ENCODE measurements at places on chromosomes 4 and X. TPM values are rescaled to one million over a fixed set of nuclear protein-coding genes. Genes with fewer than 3 reads are reported as not detected.

DNA sequence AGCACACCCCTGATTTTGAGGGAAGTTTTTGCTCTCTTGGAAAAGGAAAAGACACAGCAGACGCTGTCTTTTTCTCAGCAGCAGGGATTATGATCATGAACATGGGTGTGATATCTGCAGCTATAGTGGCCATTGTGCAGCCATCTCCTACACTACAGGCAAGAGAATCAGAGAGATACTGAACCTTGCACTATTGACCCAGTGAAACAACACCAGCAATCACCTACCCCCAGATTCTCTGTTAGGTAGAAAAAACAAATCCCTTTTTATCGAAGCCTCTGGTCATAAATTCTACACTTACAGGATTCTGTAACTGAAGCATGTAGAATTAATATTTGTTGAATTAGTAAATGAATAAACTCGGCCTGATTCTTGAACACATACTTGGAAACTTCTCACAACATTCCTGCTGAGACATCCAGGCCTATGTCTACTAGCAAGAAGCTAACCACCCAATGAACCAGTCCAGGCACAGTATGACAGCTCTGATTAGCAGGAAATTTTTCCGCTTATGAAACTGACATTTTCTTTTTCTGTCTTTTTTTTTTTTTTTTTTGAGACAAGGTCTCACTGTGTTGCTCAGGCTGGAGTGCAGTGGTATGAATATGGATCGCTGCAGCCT lies 5.0 kb upstream of the AFAP1 start:
- DNase-seq: no peak
- H3K4me1 ChIP-seq: peaks cover 10% of the 10 kb centered on the region
- peaks cover 6% of the 10 kb centered on the region for H3K27me3 ChIP-seq
- no peak overlapping the region for H3K4me3 ChIP-seq

The GPRASP1 gene
- 11.7 TPM for total RNA-seq

GRCh38 chr4:117084866-117085701 lies at the start of gene TRAM1L1:
Gene TRAM1L1, minus strand, starts transcription at chr4:117085576. Its CDS starts 183 bp downstream, at chr4:117085393.
- no peaks in the 10 kb centered on the region for H3K27me3 ChIP-seq
- DNase-seq: peak; percentile 92
- H3K4me1 ChIP-seq: peaks cover 2% of the 10 kb centered on the region
- no peaks in the 10 kb centered on the region for H3K36me3 ChIP-seq
- H3K4me3 ChIP-seq: peak within 1 kb of the TSS; percentile 73
- peak within 1 kb of the TSS; percentile 72 for H3K27ac ChIP-seq

GRCh38 chr4:59570860-59571476 lies 1629.2 kb upstream of the ADGRL3 start:
- no peaks in the 10 kb centered on the region for H3K36me3 ChIP-seq
- no peaks in the 10 kb centered on the region for H3K4me1 ChIP-seq
- H3K27ac ChIP-seq: no peak overlapping the region

DNA sequence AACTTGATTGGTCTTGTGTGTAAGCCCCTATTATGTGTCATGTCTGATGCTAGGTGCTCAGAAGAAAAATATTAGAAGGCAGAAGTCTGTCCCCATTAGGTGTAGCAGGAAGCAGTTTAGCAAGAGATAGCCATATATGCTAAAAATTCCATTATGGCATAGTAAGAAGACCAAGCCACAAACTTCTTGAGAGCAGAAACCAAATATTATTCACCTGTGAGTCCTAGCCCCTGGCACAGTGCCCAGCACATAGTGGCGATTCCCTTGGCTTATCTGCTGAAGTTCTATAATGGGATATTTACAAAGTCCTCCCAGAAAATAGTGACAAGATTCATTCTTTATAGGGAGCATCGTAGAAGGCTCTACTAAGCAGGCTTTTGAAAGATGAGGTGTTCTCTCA lies 174.4 kb downstream of the RAB28 start:
- H3K4me3 ChIP-seq: no peak overlapping the region
- H3K36me3 ChIP-seq: no peaks in the 10 kb centered on the region
- H3K27ac ChIP-seq: no peak overlapping the region
- H3K4me1 ChIP-seq: no peaks in the 10 kb centered on the region

GRCh38 chrX:39019056-39019455 lies 217.8 kb downstream of the MID1IP1 start:
- no peaks in the 10 kb centered on the region for H3K36me3 ChIP-seq
- H3K27me3 ChIP-seq: peaks cover 19% of the 10 kb centered on the region
- H3K4me3 ChIP-seq: no peak overlapping the region
- H3K27ac ChIP-seq: no peak overlapping the region
- DNase-seq: no peak

DNA sequence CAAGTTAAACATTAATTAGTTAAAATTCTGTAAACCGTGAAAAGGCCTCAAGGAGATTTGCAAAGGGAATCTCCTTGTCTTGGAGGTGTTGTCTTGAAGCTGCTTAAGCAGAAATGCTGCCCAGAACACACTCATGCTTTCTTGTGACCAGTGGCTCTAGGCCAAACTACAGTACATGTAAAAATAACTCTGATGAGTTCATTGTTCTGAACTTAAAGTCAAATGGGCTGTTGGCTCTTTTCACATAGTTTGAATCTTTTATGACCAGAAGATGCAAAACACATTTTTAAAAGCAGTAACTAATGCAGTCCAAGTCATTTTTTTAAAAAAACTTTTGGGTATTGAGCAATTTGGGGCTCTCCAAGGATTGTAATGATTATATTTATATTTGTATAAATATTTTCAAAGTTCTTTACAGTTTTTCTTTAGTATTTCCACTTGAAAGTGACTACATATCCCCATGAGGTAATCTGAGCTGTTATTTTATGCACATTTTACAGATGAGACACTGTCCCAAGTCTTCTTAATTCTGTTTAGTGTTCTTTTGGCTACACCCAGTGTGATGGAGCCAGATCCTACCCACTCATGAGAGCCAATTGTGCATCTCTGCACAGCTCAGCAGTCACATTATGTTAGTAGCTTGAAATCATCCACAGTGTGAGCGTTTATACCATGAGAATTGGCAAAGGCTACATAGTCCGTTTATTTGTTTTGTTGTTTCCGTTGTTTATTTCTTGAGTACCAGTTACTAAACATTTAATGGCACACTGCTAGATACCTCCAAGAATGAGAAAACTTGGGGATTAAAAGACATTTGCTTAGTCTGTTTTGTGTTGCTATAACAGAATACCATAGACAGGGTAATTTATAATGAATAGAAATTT lies 112.8 kb upstream of the ATXN3L start:
- peak overlapping the region; percentile 88 for H3K27ac ChIP-seq
- H3K36me3 ChIP-seq: no peaks in the 10 kb centered on the region
- no peak overlapping the region for H3K4me3 ChIP-seq

The SLC10A6 gene
- total RNA-seq: 0.18 TPM

GRCh38 chr4:90121676-90122354 lies 5.4 kb upstream of the CCSER1 start:
- DNase-seq: no peak
- H3K4me1 ChIP-seq: no peaks in the 10 kb centered on the region
- H3K27me3 ChIP-seq: peaks cover 4% of the 10 kb centered on the region
- no peak overlapping the region for H3K4me3 ChIP-seq
- no peak overlapping the region for H3K27ac ChIP-seq

The FATE1 gene
- 1.2 TPM for total RNA-seq

The AKAP17A gene
- total RNA-seq: 19.9 TPM

GRCh38 chr4:120694973-120695372 lies 227.6 kb downstream of the PRDM5 start:
- DNase-seq: peak; percentile 78
- no peaks in the 10 kb centered on the region for H3K27me3 ChIP-seq
- no peak overlapping the region for H3K4me3 ChIP-seq
- H3K4me1 ChIP-seq: no peaks in the 10 kb centered on the region
- no peak overlapping the region for H3K27ac ChIP-seq

DNA sequence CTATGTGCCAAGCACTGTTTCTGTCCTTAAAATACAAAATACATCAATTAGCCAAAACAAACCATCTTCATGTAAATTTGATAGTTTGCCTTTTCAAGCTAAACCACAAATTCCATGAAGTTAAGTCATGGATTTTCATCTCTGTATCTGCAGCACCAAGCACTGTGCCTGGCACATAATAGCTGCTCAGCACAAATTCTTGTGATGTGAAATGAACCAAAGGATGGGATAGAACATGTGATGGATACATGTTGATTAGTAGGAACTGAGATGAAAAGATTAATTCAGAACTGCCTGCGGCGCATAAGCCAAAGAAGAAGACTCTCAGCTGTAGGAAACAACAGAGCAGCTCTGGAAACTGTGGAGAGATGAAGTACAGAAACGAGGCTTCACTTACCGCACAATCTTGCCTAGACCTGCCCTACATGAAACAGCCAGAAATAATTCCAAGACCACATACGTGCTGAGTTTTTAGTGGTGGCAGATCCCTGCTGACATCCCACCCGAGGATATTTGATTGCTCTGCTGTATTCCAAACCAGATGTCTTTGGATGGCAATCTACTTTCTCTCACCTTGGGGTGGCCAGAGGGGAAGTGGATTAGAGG lies 40.9 kb upstream of the DCLK2 start:
- no peaks in the 10 kb centered on the region for H3K36me3 ChIP-seq
- peaks cover 4% of the 10 kb centered on the region for H3K4me1 ChIP-seq
- H3K4me3 ChIP-seq: no peak overlapping the region
- H3K27ac ChIP-seq: no peak overlapping the region
- no peak for DNase-seq

The ARSJ gene
- total RNA-seq: 4.3 TPM

GRCh38 chrX:51922561-51922960 lies 29.1 kb downstream of the MAGED1 start:
- H3K36me3 ChIP-seq: no peaks in the 10 kb centered on the region
- no peak for DNase-seq
- peaks cover 4% of the 10 kb centered on the region for H3K27me3 ChIP-seq

GRCh38 chr4:171022824-171023230 lies 790.4 kb upstream of the GALNTL6 start:
- H3K4me3 ChIP-seq: no peak overlapping the region
- no peaks in the 10 kb centered on the region for H3K27me3 ChIP-seq
- H3K27ac ChIP-seq: no peak overlapping the region
- DNase-seq: no peak
- H3K4me1 ChIP-seq: no peaks in the 10 kb centered on the region

The POU4F2 gene
- total RNA-seq: not detected

- H3K4me1 ChIP-seq: peaks cover 45% of the 10 kb centered on the region
- peak overlapping the region; percentile 93 for H3K27ac ChIP-seq
- no peaks in the 10 kb centered on the region for H3K36me3 ChIP-seq
- peaks cover 5% of the 10 kb centered on the region for H3K27me3 ChIP-seq
These were observed 1.6 kb upstream of the SETD7 start for GRCh38 chr4:139557556-139558110.

The IL1RAPL1 gene
- total RNA-seq: 2.3 TPM

GRCh38 chr4:5366009-5366386 lies 314.7 kb downstream of the STK32B start:
- H3K27me3 ChIP-seq: no peaks in the 10 kb centered on the region
- H3K4me3 ChIP-seq: no peak overlapping the region
- no peaks in the 10 kb centered on the region for H3K4me1 ChIP-seq
- DNase-seq: no peak
- H3K27ac ChIP-seq: no peak overlapping the region

DNA sequence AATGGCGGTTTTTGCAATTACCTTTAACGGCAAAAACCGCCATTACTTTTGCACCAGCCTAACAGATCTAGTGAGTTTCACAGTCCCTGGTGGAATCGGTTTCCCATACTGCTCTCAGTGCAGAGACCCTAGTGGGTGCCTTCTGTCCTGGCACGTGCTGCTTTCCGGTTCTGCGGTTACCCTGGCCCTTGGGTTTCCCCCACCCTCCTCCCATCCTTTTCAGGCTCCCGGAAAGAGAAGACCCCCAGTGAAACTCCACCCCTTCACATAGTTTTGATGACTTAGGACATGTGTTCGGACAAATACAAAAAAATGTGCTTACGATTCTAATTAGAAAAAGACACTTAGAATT lies 36.9 kb downstream of the NLGN3 start:
- DNase-seq: peak; percentile 48
- peak overlapping the region; percentile 95 for H3K27ac ChIP-seq
- H3K27me3 ChIP-seq: no peaks in the 10 kb centered on the region
- H3K36me3 ChIP-seq: no peaks in the 10 kb centered on the region
- H3K4me3 ChIP-seq: peak overlapping the region; percentile 53

The SERTM2 gene
- total RNA-seq: 0.49 TPM

The SHOX gene
- total RNA-seq: 2.3 TPM

DNA sequence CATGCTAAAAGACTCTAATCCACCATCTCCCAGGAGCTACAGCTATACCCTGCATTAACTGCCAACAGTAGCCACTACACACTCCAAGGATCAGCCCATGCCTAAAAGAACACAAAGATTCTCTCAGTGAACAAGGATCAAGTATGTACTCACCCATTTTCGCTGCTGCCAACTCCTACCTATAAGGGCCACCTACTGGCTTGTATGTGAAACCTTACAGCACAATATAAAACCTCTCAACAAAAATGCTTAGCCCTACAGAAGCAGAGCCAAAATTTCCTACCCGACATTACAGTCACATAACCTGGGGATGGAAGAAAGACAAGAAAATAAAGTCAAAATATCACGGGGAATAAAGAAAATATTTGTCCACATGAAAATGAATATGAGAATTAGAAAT lies 562.8 kb upstream of the POU3F4 start:
- H3K4me1 ChIP-seq: no peaks in the 10 kb centered on the region
- no peak for DNase-seq
- no peaks in the 10 kb centered on the region for H3K27me3 ChIP-seq
- no peak overlapping the region for H3K4me3 ChIP-seq

The PRIMPOL gene
- total RNA-seq: 29.3 TPM

The CXorf49B gene
- total RNA-seq: not detected

The HTN1 gene
- total RNA-seq: not detected

The PGM2 gene
- 10.3 TPM for total RNA-seq

DNA sequence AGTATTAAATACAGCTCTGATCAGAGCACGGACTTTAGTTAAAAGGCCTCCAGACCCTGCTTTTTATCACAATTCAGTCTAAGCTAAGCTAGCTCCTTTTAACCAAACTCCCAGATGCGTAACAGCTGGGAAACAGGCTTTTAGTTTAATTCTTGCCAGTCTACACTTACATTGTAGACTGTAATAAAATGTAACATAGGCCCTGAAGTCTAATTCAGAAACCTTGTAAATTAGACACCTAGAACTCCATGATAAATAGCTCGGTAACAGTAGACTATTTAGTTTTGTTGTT lies 20.1 kb downstream of the FBXO8 start:
- H3K4me1 ChIP-seq: no peaks in the 10 kb centered on the region
- H3K36me3 ChIP-seq: no peaks in the 10 kb centered on the region
- H3K27ac ChIP-seq: no peak overlapping the region
- peak; percentile 8 for DNase-seq
